ENCODE measurements at places on chromosomes 1 and 21.
A peak's percentile ranks its signal among the peaks of the same experiment; 100 is the strongest.

DNA sequence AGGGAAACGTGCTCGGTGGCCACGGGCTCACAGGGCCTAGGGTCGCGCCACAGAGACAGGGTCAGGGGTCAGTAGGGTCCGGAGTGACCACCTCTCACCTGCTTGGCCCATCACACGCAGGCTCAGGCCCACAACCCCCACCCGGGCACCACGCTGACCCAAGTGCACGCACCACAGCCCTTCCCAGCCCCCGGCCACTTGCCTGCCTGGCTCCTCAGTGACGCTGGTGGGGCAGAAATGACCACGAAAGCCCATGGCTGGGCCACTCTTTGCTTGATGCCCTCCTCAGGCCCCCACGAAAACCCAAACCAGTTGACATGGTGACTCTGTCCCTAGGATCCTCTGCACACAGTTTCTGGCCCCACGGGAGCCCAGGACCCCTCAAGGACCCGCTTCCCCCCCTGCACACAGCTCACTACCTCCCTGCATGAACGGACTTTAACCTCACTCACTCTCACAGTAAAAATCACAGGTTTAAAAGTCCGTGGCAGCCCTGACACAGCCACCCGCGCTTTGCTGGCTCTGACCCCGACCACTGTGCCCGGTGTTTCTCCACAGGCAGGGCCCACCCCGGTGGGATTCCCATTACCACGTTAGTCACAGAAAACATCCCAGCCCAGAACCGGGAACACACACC, 20.7 kb downstream of the NADK start:
- H3K27me3 ChIP-seq: no peaks in the 10 kb centered on the region
- H3K4me1 ChIP-seq: no peaks in the 10 kb centered on the region
- peak overlapping the region; percentile 23 for H3K27ac ChIP-seq
- H3K4me3 ChIP-seq: no peak overlapping the region
- DNase-seq: no peak
- H3K36me3 ChIP-seq: peaks cover 91% of the 10 kb centered on the region

- no peak overlapping the region for H3K4me3 ChIP-seq
- H3K27ac ChIP-seq: no peak overlapping the region
- peaks cover 35% of the 10 kb centered on the region for H3K27me3 ChIP-seq
- H3K36me3 ChIP-seq: no peaks in the 10 kb centered on the region
- no peaks in the 10 kb centered on the region for H3K4me1 ChIP-seq
Measured at GRCh38 chr1:18005238-18005637, 102.4 kb upstream of the IGSF21 start.

- H3K4me1 ChIP-seq: no peaks in the 10 kb centered on the region
- DNase-seq: peak; percentile 22
- H3K27me3 ChIP-seq: peaks cover 13% of the 10 kb centered on the region
- no peaks in the 10 kb centered on the region for H3K36me3 ChIP-seq
- no peak overlapping the region for H3K4me3 ChIP-seq
- no peak overlapping the region for H3K27ac ChIP-seq
Measured at GRCh38 chr21:46079352-46080170, 18.4 kb upstream of the COL6A2 start.

DNA sequence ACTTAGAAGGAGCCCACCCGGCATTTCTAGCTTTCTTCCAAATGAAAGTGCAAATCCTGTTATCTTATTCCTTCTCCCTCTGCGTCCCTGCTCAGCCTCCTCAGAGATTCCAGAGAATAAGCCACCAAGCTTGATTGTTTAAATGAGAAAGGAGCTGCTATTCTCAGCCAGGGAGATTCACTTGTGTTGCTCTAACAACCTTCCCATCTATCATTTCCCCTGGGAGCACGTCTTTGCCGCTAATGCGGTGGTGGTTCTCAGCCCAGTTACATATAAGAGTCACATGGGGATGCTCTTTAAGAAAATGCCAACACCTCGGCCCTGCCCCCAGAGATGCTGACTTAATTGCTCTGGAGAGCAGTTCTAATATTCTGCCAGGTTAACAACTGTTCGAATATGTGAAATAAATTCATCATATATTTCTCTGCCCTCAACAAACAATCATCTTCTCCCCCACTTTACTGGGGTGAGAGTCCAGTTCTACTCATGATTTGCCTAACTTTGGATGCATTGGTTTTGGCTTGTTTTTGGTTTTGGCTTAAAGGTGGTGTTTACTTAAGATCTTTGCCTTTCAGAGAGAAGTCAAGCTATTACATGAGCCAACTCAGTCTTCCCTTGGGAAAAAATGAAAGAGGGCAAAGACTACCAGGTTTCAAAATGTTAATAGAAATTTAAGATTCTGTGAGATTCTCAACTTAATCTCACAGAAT, 213.9 kb downstream of the SEC16B start:
- no peaks in the 10 kb centered on the region for H3K27me3 ChIP-seq
- H3K36me3 ChIP-seq: no peaks in the 10 kb centered on the region
- no peaks in the 10 kb centered on the region for H3K4me1 ChIP-seq
- no peak overlapping the region for H3K27ac ChIP-seq
- no peak for DNase-seq
- H3K4me3 ChIP-seq: no peak overlapping the region

DNA sequence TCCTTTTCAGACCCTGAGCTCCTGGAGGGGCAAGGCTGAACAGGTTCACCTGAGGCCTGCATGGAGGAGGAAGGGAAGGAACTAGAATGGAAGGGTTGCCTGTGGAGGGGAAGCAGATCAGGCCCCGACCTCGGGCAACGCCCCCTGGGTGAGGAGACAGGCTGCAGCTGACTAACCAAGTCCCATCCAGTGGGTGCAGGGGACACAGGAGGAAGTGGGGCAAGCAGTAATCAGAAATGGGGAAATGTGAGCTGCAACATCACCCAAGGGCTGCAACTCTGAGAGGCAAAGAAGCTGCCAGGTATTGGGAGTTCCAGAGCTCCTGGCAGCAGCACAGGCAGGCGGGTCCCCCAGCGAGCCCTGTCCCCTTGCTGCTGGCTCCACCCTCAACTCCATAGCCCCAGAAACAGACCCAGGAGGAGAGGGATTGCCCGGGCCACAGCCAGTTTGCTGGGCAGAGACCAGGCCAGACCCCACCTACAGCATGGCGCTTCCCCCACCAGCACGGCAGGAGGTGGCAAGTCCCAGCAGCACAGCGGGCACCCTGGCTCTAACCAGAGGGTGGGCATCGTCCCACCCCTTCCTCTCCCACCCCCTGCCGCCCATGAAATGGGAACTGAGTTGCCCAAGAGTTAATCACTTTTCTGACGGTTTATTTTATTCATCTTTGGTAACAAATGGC, 38.5 kb downstream of the MRPL37 start:
- H3K27me3 ChIP-seq: no peaks in the 10 kb centered on the region
- peak overlapping the region; percentile 28 for H3K27ac ChIP-seq
- no peak for DNase-seq
- peaks cover 56% of the 10 kb centered on the region for H3K36me3 ChIP-seq

DNA sequence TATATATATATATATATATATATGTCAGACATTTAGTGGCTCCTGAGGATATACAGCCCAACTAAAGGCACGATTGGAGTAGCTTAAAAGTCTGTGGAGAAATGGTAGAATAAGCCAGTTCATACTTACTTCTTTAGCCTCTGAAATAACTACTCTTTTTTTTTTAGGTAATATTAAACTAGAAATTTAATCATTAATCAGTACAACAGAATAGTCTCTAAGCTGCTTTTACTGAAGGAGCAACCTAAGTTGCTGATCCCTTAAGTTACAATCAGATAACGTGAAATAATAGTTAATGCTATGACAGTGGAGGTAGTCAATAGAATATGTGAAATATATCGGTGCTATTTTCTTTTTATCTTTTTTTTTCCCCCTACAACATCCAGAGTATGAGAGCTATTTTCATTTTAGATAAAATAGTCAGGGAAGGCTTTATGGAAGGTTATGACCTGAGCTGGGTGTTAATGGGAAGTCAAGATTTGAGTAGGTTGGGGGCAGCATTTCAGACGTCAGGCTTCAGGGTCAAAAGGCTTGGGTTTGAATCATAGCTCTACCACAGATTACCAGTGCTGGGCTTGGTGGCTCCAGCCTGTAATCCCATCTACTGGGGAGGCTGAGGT, 15.6 kb downstream of the ZMPSTE24 start:
- peak overlapping the region; percentile 61 for H3K27ac ChIP-seq
- H3K4me3 ChIP-seq: no peak overlapping the region
- H3K27me3 ChIP-seq: no peaks in the 10 kb centered on the region
- peaks cover 35% of the 10 kb centered on the region for H3K4me1 ChIP-seq
- DNase-seq: no peak

DNA sequence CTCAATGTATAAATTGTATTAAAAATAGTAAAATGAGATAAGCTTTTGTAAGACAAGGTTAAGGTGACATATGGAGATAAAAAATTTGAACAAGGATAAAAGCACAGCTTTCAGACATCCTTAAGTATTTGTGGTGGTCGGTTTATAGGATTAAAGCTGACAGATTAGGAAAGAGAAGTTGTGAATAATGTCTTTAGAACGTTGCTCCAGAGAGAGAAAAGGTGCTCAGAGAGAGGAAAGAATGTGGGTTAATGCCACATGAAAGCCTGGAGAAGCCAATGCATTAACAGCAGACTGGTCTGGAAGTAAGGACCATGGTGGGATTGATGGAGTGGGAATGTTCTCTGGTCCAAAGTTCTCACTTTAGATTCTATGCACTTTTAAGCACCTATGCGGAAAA, 44.8 kb downstream of the ATP6V1G3 start:
- H3K4me3 ChIP-seq: no peak overlapping the region
- peaks cover 13% of the 10 kb centered on the region for H3K4me1 ChIP-seq
- no peaks in the 10 kb centered on the region for H3K36me3 ChIP-seq
- no peaks in the 10 kb centered on the region for H3K27me3 ChIP-seq
- no peak overlapping the region for H3K27ac ChIP-seq

DNA sequence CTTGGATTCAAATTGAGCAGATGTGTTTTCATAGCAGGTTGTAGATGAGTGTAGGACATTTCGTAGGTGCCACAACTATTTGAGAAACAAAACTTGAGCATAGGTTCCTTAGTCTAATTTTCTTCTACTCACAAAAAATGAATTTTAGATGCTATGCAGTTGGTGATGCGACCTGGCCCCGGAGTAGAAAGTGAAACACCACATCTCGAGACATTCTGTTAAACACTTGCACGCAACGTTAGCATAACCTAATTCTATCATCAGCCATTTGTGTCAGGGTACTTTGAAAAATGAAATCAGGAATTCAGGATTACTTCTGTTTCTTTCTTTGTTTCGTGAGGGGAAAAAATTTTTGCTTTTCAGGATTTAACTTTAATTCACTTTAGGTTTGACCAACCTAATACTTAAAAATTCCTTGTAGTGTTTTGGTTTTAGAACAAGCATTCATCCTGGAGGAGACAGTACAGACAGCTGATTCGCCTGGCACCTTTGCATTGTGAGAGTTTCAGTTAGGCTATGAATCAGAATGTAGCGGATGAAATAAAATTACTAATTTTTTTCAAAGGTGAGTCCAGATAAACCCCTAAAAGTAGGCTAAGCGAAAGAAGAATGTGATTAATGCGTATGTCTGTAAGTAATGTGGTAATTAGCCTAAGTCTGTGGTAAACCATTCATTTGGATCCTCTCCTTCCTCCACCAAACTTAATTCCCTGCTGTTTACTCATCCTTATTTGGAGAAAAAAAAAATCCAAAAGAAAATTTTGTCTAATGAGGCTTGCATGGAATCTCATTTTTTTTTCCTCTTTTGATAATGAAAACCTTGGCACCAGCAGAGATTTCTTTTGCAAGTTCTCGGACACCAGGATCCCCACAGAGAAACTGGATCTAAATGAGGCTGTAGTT, 44.9 kb downstream of the MAP3K21 start:
- peaks cover 5% of the 10 kb centered on the region for H3K4me1 ChIP-seq
- H3K36me3 ChIP-seq: no peaks in the 10 kb centered on the region
- no peak for DNase-seq
- H3K27me3 ChIP-seq: no peaks in the 10 kb centered on the region
- H3K4me3 ChIP-seq: no peak overlapping the region

GRCh38 chr1:113683384-113684152, 75.7 kb downstream of the PHTF1 start:
- peaks cover 8% of the 10 kb centered on the region for H3K36me3 ChIP-seq
- peaks cover 6% of the 10 kb centered on the region for H3K4me1 ChIP-seq
- DNase-seq: no peak
- no peak overlapping the region for H3K4me3 ChIP-seq

DNA sequence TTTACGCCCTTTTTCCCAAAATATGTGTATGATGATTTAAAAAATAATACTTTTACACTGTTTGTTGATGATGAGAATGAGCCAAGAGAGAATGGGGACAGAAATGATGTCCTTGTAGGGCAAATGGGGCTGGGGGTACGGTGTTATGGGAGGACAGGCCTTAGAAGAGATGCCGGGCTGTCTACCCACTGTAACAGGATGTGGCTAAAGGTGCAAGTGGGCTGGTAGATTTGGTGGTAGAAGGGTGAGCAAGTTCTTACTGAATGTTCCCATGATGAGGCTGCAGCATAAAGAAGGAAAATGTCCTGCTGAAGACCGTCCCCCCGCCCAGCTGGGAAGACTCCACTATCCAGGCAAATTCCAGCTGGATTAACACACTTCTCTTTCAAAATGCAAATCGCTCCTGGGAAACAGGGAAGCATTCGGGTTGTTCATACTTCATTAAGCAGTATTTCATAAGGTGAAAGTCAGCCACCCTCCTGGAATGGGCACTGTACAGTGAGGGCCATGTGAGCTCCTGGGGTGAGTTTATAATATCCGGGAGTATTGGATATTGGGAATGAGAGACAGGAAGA, 14.0 kb downstream of the GPA33 start:
- H3K27me3 ChIP-seq: no peaks in the 10 kb centered on the region
- peaks cover 16% of the 10 kb centered on the region for H3K4me1 ChIP-seq
- DNase-seq: no peak
- H3K4me3 ChIP-seq: no peak overlapping the region
- no peak overlapping the region for H3K27ac ChIP-seq

DNA sequence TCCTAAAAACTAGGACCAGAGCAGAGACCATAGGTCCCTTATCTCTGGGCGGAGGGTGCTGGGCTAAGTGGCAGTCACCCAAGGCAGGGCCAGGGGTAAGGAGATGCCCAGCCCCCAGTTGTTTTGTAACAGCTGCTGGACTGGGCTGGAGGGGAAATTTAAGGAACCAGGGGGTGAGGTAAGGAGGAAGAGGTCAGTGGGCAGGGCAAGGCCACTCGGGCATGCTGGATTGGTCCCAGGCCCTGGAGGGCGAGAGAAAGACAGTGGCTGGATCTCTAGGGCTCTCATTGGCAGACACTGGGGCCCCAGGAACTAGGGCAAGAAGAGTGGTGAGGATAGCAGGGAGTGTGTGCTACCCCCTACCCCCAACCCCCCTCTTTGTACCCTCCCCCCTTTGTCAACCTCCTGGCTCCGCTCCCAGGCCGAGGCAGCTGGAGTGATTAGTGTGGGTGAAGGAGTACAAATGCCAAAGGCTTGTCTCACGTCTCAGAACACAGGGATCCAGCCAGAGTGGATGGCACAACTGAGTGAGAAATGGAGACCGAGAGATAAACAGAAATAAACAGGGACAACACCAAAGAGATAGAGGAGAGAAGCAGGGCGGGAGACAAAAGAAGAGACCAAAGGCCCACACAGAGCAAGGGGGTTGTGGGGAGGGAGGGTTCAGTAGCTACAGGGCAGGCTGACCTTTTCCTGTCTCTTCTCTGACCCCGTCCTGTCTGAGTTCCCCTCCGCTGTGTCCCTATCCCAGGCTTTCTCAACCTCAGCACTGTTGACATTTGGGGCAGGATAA, 20.5 kb upstream of the THRAP3 start:
- H3K36me3 ChIP-seq: no peaks in the 10 kb centered on the region
- DNase-seq: no peak
- H3K4me1 ChIP-seq: peaks cover 17% of the 10 kb centered on the region
- no peaks in the 10 kb centered on the region for H3K27me3 ChIP-seq
- no peak overlapping the region for H3K4me3 ChIP-seq
- no peak overlapping the region for H3K27ac ChIP-seq

GRCh38 chr21:27101523-27101922, 134.6 kb upstream of the ADAMTS5 start:
- H3K36me3 ChIP-seq: no peaks in the 10 kb centered on the region
- H3K4me1 ChIP-seq: no peaks in the 10 kb centered on the region
- no peak for DNase-seq
- no peak overlapping the region for H3K27ac ChIP-seq
- no peak overlapping the region for H3K4me3 ChIP-seq
